ENCODE measurements at places on chromosomes 2 and 18.

- no peak for DNase-seq
These were observed 46.0 kb upstream of the RMND5A start for GRCh38 chr2:86673986-86674670.

- DNase-seq: no peak
These were observed 530.0 kb downstream of the BCL11A start for GRCh38 chr2:60023256-60023985.

DNA sequence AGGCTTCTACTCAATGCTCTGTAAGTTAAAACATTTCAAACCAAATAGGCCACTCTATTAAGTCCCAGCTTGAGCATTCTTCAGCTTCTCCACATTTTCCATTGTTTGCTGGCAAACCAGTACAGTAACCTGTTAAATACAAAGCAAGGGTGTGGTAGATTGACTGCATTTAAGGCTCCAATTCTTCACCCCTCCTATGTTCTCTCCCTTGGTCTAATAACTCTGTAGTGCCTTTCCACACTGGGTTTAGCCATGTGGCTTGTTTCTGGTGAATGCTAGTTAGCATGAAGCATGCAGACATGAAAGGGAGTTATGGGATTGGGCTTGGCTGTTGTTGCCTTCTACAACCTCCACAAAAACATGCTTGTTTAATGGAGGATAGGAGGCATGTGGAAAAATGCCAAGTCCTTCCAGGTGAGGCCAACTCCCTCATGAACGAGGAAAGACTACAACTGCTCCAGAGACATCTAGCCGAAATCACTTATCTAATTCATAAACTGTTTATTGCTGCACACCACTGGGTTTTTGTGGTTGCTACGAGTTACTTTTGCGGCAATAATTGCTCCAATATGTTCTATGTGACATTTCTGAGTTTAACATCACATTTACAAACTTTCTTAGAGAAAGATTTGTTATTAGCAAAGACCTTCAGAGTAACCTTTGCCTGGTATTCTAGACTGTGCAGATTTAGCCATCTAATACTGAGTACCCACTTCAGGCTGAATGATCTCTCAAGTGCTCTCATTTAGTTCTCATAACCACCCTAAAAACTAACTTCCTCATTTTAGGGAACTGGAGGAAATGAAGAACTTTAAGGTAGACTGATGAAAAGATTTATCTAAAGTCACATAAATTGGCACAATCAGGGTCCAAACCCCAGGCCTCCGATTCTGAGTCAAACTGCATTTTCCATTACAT lies 104.0 kb downstream of the SMAD2 start:
- DNase-seq: no peak

DNA sequence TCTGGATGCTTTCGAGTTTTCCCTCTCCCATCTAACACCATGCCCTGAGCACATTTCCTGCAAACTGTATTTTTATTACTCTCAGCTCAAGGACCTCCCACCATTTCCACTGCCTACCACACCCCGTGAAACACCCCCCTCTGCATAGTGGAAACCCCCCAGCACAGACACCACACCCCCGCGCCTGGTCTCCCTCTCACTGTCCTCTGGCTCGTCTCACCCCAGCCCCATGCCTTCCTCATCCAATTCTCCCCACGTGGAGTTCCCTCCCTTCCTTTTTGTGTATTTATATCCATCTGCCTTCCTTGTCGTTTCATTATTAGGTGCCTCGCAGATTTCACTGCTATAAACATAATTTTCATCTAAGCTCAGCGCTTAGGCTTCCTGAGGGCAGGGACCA lies 307.5 kb downstream of the CELF4 start:
- no peak for DNase-seq

- DNase-seq: no peak
These were observed 69.6 kb downstream of the STEAP3 start for GRCh38 chr2:119293254-119293653.

DNA sequence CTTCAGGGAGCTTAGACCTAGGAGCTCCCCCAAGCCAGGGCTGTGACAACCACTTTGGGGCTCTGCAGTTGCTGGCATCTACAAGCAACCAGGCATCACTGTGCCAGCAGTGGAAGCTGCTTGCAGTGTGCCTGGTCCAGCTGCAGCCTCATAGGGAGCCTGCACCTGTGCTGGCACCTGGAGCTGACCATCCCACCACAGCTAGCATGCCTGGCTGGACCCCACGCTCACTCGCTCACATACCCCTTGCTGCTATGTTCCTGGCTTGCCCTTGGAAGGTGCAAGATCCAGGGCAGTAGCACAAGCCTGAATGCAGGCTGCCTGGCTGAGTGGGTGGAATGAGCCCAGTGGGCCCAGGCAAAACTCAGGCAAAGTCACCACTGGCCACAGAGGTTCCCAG lies 82.5 kb downstream of the ZNF804A start:
- no peak for DNase-seq

DNA sequence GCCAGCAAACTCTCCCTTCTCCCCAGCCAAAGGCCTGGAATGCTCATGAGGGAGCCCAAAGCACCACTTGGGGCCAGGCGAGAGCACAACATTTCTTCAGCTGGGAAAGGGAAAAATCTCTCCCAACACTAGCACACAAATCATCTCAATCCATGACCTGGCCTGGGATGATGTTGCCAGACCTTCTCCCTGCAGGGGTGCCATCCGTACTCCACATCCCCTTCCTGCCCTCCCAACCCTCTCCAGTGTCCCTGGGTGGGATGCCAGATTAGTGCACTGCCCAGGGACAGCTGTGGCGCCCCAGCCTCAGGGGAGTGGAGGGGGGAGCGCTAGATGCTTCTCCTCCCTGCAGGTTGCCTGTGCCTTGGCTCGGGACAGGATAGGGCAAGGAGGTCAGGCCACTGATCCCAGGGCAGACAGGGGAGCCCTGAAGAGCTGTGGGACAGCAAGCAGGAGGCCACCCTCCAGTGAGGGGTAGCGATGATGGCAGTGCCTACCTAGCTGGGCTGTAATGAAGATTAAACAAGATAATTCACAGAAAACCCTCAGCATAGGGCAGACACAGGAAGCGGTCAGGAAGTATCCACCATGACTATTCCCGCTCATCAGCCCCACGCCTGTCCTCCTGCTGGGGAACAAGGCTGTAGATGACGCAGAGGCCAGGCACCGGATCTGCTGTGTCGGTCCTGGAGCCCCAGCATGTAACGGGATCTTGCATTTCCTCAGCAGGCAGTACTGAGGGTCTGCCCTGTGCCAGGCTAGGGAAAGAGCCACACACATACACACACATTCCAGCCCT lies 31.1 kb downstream of the SERTAD2 start:
- no peak for DNase-seq

GRCh38 chr2:223981241-223981640 lies 24.0 kb downstream of the MRPL44 start:
- DNase-seq: no peak

DNA sequence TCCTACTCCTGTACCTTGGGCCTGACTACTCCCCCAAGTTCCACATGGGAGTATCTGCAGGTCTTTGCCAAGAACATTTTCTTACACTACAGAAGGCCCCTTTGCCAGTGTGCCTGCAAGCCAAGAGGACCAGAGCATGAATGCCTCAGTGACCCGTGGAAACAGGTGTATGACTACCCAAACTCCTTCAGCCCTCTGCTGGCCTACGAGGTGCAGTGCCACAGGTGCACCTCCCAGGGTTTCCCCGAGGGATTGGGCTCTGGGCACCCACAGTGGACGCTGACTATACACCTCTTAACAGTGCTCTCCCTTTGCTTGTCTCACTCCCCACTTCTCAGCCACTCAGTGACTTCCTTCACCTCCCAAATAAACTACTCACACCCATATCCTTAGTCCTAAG lies 91.4 kb downstream of the COL6A3 start:
- DNase-seq: no peak

- DNase-seq: no peak
These were observed 83.8 kb upstream of the REG3G start for GRCh38 chr2:78941751-78942150.

- peak; percentile 24 for DNase-seq
These were observed 496.9 kb upstream of the HNMT start for GRCh38 chr2:137467246-137467862.

DNA sequence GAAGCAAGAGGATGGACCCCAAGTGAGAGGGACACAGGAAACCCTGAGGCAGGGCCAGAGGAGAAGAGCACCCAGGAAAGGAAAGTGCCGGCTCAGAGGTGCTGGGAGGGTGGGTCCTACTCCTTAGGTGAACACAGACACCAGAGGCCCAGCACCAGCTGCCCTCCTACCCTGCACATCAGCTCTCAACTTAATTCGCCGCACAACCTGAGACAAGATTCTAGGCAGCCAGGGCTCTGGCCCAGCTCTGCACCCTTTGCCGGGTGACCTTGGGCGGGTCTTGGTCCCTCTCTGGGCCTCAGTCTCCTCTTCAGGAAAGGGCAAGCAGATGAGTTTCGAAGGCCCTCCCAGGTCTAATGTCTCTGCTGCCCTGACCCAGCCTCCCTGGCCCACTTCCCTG lies 28.1 kb downstream of the ZFP36L2 start:
- DNase-seq: no peak

DNA sequence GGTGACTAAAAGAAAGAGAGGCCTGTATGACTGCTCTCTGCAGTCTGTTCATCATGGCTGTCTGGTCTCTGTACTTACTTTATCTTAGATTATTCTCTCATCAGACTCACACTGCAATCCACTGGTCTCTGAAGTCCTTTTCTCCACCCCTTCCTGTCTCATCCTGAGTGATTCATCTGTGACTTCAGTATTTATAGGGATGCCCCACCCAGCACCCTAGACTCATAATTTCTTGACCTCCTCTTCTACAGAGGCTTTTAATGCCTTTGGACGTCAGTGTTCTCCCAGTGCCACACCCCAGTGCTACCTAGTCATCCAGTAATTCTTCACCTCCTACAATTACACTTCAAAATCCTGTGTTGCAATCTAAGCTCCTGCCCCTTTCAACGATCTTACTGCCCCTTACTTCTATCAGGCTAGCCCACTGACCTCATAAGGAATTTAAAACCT lies 14.9 kb upstream of the ITPRID2 start:
- no peak for DNase-seq

DNA sequence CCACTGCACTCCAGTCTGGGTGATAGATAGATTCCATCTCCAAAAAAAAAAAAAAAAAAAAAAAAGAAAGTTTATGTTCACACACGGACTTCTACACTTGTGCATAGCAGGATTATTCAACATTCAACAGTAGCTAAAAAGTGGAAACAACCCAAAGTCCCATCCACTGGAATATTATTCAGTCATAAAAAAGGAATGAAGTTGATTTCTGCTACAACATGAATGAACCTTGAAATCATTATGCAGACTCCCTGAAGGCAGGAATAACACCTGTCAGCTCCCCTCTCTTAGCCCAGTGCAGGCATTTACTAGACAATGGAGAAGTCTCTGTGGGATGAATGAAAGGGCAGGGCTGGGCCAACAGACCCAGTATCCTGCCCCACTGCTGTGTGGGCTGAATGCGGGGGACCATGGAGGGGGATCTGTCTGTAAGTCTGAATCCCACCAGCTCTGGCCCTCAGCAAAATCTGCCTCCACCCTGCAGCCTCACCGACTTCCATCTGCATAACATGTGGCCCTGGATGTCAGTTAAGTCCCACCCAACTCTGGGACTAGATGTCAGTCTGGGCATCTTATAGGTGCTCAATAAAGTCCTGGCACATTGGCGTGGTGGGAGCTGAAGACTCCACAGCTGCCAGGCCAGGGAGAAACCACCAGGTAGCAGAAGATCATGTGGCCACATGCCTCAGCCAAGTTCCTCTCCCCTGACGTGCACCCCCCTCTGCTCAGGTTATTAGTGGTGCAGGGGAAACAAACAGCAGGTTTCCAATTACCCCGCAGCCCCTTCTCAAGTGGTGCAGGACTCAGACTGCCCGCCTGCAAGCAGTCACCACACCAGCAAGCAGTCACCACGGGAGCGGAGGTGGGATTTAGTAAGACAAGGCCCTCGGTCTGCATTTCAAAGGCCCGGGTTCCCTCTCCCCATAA lies 8.9 kb downstream of the ZFP36L2 start:
- DNase-seq: no peak

DNA sequence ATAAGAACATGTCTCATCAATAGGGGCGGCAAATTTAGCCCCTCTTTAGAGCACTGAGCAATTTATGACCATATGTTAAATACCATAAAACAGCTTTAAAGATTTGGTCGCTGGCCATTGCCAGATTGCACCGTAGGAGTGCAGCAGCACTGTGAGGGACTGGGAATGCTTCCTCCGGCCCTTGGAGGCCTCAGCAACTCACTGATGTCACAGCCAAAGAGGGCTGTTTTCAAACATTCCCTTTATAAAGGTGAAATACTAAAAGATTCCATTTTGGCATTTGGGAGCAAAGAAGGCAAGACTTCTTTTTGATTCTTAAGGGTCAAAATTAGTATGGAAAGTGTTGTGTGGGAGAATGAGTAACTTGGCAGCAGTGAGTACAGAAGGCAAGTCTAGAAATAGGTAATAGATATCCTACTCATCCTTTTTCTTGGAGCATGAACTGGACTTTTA lies 63.7 kb downstream of the BABAM2 start:
- DNase-seq: no peak

GRCh38 chr2:42336361-42336965 lies 24.6 kb downstream of the COX7A2L start:
- no peak for DNase-seq

DNA sequence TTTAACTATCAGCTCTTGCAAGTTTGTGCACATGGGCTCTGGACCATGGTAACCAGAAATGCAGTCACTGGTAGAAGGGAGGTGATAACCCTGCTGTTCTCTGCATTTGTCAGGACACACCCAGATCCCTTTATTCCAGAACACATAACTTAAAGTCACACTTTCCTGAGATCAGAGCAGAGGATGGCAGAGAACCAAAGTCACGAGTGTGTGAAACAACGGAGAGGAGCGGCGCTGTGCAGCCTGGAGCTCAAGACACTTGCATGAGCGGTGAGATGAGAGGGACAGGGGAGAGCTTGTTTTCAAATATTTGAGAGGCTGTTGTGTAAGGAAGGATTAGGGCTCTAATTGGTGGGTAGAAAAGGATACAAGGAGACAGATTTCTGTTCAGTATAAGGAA lies 43.3 kb upstream of the AAK1 start:
- DNase-seq: no peak

All from tibial artery (tissue), 4 donors.